ENCODE measurements at places on chromosomes 2 and 18.

- DNase-seq, result no peak
Measured at GRCh38 chr2:217900010-217900779, 102.6 kb downstream of the TNS1 start.

DNA sequence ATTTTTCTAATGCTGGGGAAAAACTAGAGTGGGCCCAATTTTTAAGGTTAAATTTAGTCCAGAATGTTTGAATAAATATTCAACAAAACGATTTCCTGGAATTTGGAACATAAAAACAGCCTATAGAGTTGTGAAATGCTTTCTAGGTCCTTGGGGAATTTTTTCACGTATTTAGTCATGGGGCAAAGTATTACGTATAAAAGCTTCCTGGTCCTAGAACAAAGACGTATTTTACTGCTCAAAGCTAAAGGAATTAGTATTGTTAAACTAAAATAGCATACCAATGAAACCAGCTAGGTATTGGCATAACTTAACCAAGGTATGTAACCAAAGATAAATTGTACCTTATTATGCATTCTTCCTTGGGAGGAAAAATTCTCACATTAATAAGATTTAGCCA lies 1.6 kb downstream of the SESTD1 start:
- no peak for DNase-seq

DNA sequence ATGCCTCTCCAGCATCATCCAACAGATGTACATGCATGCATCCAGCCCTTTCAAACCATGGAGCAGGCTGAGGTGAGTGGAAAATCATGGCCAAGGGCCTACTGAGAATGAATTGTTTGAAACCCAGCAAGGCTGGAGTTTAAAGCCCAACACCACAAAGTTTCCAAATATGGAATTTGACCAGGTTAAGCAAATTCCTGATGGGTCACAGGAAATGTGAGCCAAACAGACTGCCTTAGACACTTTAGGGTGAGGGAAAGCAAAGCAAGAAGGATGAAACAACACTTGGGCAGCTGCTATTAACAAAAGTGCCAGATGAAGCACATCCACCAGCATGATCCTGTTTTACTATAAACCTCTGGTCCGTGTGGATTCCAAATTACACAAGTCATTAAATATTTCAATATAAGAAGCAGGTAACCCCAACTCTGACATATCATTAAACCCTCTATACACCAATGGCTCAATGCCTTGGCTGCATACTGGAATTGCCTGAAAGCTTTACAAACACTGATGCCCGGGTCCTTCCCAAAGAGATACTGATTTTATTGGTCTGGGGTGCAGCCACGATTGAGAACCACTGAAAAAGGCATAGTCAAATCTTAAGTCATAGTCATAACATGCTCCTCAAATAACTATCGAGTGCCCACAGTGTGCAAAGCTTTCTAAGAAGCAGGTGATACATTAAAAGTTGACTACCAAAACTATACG lies 9.1 kb downstream of the KLF7 start:
- no peak for DNase-seq

GRCh38 chr18:13643261-13643751 lies 83.1 kb downstream of the FAM210A start:
- no peak for DNase-seq

DNA sequence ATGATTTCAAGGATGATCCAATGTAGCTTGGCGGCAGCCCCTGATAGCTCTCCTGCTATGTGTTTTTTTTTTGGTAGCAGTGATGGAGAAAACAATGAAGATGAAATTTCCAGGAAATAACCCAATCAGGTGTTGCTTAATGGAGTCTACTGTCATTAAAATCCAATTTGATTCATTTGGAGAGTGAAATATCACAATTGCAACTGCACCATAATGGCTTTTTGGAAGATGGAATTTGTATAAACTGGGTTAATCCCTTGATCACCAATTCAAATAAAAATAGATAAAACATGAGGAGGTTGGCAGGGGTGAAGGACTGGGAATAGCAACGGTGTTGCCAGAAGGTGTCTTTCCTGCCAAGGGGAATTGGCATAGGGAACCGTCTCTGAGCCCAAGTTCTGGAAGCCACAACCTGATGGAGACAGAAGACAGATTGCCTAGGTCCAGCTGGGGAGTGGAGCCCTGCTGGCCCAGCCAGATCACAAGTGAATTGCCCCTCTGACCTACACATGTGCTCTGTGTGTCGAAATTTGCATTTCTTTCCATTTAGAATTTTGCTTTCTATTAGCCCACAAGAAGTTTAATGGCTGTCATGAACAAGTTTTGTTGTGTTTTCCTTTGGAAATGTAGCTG lies 170.3 kb upstream of the SPRED2 start:
- no peak for DNase-seq

DNA sequence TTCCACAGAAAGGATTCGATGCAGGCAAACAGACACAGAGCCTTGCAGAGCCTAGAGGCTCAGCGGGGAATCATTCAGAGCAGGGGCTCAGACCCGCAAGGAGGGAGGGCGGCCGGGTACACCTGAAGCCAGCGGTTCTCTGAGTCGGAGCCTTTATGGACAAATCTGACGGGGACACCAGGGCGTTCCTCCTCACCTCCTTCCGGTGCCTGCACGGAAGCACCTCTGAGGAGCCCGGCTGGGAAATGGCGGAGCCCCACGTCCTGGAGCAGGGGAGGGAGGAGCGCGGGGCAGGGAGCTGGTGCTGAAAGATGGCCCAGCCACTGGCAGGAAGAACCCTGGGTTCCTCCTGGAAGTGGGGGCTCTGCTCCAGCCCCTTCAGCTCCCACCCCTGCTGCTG lies 193.5 kb upstream of the ALKAL2 start:
- DNase-seq, result no peak

DNA sequence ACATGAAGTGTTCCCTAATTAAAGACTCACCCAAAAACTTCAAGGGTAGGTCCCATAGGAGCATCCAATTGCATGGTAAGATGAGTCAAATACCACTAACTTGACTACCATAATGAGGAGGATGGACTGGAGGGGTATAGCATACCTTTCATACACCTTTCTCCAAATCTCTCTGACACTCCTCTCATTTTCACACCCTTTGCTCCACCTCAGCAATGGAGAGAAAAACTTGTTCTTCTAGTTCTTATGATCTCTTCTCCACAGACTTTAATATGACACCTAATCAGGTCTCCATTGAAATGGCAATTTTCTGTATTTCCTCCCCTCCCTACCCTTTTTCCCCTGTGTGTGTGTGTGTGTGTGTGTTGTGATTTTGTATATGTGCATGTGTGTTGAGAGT lies 41.1 kb upstream of the MAP2 start:
- no peak for DNase-seq

DNA sequence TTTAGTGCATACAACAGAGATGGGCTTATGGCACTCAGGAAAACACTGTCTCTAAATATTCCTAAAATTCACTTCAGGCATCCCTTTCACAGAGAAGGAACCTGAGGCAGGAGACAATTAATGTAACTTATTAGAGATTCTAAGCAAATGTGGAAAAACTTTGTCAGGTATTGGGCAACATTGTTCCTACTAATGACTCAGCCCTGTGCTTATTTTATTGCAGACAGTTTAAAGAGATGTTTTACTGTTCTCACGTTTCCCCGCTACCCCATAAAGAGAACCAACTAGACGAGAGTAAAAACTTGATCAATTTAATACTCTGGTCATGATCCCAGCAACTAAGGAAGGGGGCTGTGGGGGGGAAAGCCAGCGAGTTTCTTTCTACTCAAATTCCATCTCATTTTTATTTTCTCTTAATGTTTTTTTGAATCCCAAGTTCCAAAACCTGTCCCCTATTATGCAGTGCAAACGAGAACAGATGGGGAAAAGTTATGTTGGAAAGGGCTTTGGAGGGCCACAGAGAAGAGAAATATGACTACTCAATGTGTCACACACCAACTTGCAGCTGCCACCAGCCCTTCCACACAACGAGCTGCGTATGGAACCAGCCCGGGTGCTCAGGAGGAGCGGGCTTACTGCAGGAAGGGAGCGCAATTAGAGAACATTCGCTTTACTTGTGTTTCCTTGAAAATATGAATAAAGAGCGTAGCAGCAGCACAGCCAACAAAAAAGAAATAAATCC lies 18.7 kb upstream of the ACVR1 start:
- DNase-seq, result no peak

DNA sequence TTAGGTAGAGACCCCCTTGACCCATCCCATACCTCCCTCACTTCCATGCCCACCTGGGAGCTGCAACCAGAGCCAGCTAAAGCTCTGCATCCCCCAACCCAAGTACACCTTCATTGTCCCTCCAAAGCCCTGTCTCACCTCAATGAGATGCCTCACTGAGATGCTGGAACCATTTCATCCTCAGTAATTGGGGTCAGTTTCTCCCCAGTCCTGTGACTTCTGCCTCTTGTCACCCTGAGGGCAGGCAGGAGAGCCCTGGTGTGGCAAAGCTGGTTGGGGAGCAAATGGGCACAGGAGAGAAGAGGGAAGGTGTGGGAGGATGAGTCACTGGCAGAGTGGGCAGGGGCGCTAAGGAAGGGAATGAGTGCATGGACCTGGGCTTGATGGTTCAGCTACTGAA lies 27.9 kb upstream of the NT5DC4 start:
- peak; percentile 53 for DNase-seq

GRCh38 chr18:68467957-68468356 lies 247.0 kb downstream of the TMX3 start:
- DNase-seq, result no peak

DNA sequence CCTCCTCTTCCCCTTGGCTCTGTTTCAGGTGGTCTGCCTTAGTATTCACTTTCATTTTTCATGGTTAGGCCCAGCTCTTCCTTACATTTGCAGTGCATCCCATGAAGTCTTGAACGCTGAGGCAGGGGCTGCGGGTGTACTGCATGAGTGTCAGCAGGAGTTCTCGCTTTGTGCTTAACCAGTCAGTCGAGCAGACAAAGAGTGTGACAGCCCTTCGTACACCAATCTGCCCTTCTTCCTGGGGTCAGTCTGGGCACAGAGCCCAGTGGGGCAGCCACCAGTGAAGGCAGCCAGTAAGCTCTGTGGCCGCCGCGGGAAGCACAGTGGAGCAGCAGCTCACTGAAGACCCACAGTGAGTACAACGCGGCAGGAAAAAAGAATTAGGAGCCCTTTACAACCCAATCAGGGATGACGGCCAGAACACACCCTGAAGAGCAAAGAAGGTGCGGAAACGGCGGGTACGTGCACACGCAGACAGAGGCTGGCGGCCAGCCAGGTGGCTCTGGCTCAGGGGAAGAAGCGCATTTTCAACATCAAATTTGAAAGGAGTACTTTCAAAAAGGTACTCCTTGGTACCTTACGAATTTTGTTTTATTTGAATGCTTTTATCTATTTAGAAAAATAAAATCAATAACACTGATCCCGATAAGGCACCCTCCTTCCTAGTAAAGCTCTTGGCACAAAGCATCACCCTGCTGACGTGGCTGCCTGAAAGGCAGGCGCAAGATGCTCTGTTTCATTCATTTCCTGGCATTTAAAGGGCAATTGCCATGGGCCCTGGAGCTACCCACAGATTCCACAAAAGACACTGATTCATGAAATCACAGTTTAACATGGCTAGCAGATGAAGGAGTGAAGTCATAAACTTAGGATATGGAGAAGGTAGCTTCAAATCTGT lies 47.0 kb upstream of the SEMA4C start:
- no peak for DNase-seq

DNA sequence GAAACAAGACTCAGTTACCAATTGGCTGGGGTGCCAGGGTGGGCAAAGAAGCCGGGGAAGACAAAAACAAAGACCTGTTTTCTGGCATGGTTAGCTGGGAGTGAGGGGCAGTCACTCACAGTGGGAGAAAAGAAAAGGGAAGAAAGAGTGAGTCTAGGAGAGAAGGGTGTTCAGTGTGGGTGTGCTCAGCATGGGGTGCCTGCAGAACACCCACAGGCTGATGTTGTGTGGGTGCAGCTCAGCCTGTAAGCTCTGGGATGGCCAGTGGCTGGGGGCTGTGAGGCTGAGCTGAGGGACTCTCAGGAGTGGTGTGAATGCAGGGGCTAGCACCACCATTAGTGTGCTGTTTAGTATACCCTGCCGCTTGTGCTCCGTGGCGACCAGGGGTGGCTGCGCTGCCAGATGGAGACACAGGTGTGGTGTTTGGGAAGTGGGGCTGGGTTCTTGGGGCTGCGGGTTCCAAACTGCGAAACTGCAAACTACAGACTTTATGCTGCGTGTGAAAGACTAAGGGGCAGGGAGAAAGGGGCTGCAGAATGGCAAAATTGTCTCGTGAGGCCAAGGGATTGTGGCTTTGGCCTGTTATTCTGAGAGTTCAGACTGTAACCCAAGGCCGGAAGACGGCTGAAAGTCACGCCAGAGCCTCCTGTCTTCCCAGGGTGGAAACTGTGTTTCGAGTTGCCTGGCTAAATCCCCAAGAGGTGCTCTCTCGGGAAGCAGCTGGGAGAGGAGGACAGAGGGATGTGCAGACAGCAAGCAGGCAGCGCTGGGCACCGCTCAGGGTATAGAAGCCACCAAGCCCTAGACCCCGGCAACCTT lies 156.3 kb downstream of the TTC32 start:
- DNase-seq, result no peak

- DNase-seq, result no peak
Measured at GRCh38 chr2:100309973-100310719, 12.2 kb downstream of the LONRF2 start.

DNA sequence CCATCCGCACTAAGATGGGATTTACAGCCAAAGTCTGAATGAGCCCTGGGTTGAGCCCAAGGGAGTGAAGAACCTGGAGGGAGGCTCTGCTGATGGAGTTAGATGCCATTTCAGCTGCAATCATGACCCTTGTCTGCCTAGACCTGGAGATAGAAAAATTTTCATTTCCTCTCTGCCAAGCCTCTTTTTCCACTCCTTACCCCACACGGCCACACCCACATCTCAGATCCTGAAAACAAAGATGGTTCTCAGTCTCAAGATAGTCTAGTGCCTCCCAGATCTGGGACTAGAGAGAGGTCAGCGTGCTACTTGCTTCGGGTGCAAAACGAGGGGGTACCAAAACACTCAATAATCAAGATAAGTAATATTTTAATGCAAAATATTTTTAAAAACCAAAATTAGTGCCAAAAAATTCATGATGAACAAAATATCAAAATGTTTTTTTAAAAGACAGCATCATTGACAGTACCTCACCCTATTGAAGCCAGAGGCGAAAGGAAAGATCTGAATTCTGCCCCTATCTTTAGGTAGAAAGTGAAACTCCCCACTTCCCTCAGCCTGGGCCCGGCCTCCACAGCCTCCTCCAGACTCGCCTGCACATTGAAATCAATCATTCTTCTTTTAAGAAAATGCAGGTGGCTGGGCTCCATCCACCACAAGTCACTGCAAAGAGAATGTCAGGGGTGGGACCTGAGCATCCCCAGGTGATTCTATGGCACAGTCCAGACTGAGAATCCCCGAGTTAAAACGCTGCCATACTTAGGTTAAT lies 57.8 kb upstream of the GPR45 start:
- DNase-seq, result no peak

- no peak for DNase-seq
Measured at GRCh38 chr18:9081940-9082339, 20.6 kb upstream of the NDUFV2 start.

GRCh38 chr2:205988274-205988673 lies 97.7 kb downstream of the INO80D start:
- no peak for DNase-seq

- no peak for DNase-seq
Measured at GRCh38 chr2:123614596-123614995, 410.5 kb upstream of the CNTNAP5 start.

Data from erythroblast (primary cell).